Naive thymus-derived CD8-positive, alpha-beta T cell (primary cell): ENCODE measurements at places on chromosomes 1 and 21. TPM values are rescaled to one million over a fixed set of nuclear protein-coding genes. Genes with fewer than 3 reads are reported as not detected.

The ATP1A1 gene
- total RNA-seq: 261 TPM

The ZFYVE9 gene
- total RNA-seq: 12.8 TPM

The FCMR gene
- 747 TPM for total RNA-seq

The AIRE gene
- not detected for total RNA-seq

The KRTAP21-2 gene
- total RNA-seq: not detected

The BRWD1 gene
- 116 TPM for total RNA-seq

The GPR3 gene
- total RNA-seq: not detected

DNA sequence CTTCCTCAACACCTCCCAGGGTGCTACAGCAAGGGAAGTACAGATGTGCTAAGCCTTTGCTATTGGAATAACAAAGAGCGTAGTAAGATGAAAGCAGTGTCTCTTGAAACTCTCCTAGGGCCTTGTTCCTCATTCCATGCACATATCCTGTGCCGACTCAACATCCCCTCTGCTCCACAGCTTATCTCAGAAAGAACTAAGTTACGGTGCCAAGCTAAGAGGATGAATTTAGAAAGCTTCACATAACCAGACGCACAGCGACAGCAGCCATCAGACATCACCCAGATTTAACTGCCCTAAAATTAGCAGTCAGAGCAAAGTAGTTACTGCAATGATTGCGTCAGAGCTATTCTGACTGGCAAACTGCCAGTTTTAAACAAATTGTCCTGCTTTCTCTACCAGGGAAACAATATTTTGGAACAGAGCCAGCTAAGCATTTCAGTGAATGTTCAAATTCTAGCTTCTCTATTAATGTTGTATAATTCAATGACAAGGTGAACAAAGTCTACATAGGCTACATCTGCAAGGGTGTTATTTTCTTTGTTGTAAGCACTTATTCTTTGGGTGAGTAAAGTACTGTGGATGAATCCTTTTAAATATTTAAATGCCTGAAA, 9.5 kb downstream of the SIPA1L2 start:
- DNase-seq: no peak
- no peaks in the 10 kb centered on the region for H3K36me3 ChIP-seq
- no peak overlapping the region for H3K27ac ChIP-seq

DNA sequence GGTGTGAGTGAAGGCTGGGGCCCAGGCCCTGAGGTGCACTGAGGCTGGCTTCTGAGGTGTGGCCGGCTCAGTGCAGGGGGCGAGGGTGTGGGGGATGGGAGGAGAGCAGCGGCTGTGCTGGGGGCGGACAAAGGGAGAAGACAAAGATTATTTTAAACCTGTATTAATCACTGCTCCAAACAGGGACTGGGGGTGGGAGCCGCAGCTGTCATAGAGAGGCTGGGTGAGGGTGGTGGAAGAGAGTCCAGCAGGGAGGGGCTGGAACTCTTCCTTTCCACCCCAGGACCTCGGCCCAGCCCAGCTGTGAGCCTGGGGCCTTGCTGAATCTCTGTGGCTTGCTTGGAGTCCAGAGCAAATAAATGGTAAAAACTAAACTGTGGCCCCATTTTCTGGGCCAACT, 106.9 kb downstream of the KCND3 start:
- H3K36me3 ChIP-seq: no peaks in the 10 kb centered on the region
- H3K4me3 ChIP-seq: no peak overlapping the region
- peaks cover 40% of the 10 kb centered on the region for H3K27me3 ChIP-seq
- DNase-seq: no peak

DNA sequence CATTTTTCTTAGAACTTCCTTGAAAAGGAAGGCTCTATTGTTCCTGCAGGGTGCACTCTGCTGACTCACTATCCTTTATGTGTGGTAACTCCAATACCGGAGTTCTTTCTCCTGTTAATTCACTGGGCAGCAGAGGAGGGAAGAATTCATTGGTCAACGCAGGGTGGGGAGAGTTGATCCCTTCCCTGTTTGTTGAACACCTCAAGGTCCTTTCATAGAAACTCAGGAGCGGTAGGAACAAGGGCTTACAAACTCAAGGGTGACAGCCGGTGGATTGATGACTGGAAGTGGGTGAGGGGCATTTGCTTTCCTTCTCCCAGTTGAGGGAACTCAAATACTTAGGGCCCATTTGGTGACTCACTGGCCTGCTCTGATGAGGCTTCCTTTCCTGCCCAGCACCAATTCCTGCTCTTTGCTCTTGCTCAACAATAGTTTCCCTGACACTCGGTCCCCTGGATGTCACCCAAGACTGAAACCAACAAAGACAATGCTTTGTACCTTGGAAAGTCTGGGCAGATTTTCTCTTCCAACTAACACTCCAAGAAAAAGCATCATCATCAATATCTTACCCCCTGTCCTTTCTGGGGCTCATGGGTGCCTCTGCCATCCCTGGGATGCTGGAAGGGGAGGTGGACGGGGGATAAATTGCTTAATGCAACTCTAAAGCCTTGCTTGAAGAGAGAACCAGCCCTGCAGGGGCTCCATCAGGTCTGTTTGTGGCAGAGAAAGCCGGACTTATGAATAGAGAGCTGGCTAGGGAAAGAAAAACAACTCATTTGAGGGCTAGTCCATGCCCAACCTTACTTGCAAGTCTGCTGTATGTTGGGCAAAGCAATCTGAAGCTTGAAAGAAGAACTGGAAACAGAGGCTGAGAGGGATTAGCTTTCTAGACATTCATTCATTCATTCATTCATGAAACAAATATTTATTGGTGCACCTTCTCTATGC, 9.3 kb downstream of the SLC26A9 start:
- H3K4me1 ChIP-seq: no peaks in the 10 kb centered on the region
- no peak overlapping the region for H3K4me3 ChIP-seq
- no peaks in the 10 kb centered on the region for H3K36me3 ChIP-seq

DNA sequence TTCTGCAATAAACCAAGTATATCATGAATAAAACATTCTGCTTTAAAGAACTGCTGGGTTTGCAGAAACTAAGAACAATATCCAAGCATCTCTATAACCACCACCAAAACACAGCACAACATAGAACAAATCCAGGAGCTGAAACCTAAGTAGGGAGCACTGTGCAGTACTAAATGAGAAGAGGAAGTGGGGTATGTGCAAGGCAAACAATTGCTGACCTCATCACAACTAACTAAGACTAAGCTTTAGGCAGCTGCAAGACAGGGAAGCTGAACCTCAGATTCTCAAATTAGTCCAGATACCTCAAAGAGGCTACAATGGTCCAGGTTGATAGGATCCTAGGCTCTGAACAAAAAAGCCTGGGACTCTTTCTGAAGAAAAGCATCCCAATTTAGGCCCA, 172.6 kb downstream of the SLC44A5 start:
- no peaks in the 10 kb centered on the region for H3K36me3 ChIP-seq
- no peaks in the 10 kb centered on the region for H3K4me1 ChIP-seq
- no peaks in the 10 kb centered on the region for H3K27me3 ChIP-seq
- no peak overlapping the region for H3K27ac ChIP-seq

- peaks cover 9% of the 10 kb centered on the region for H3K4me1 ChIP-seq
- peaks cover 8% of the 10 kb centered on the region for H3K27me3 ChIP-seq
- no peak overlapping the region for H3K4me3 ChIP-seq
- no peak for DNase-seq
- H3K27ac ChIP-seq: no peak overlapping the region
- no peaks in the 10 kb centered on the region for H3K36me3 ChIP-seq
Observed at GRCh38 chr1:115115521-115116161, 26.3 kb upstream of the TSPAN2 start.

DNA sequence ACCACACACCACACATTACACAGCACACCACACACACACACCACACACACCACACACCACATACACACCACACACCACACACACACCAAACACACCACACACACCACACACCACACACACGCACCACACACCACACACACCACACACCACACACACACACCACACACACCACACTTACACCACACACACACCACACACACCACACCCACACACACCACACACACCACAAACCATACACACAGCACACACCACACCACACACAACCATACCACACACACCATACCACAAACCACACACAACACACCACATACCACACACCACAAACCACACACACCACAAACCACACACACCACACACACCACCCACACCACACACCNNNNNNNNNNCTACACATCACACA, 40.9 kb upstream of the SIK1 start:
- DNase-seq: no peak
- H3K27me3 ChIP-seq: no peaks in the 10 kb centered on the region
- no peaks in the 10 kb centered on the region for H3K4me1 ChIP-seq
- H3K27ac ChIP-seq: peak overlapping the region; percentile 73
- no peak overlapping the region for H3K4me3 ChIP-seq

- H3K4me1 ChIP-seq: peaks cover 1% of the 10 kb centered on the region
- H3K27ac ChIP-seq: no peak overlapping the region
- peaks cover 11% of the 10 kb centered on the region for H3K36me3 ChIP-seq
- no peak for DNase-seq
Observed at GRCh38 chr1:198842686-198843085, 203.8 kb downstream of the PTPRC start.

DNA sequence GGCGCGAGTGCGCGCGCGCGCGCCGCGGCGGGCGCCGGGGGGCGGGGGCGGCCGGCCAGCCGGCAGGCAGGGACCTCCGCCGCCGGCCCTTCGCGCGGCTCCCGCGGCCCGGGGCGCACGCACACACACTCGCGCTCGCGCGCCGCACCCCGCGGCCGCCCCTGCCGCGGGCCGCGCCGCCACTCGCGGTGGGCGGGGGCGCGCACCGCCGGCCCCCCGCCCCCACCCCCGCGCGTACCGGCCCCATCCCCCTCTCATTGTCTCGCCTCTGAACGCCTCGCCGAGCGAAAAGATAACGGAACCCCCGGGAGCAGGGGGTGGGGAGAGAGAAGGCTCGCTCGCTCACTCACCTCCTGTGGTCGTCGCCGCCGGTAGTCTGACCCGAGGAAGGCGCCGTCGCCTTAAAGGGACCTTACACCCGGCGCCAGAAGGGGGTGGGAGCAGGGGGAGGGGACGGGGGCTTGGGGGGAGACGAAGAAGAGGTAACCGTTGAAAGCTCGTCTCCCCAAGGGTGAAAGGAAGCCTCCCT, 428 bp downstream of the POGZ start:
- DNase-seq: peak; percentile 46
- H3K36me3 ChIP-seq: no peaks in the 10 kb centered on the region
- H3K4me3 ChIP-seq: peak overlapping the region; percentile 90
- H3K4me1 ChIP-seq: peaks cover 37% of the 10 kb centered on the region

DNA sequence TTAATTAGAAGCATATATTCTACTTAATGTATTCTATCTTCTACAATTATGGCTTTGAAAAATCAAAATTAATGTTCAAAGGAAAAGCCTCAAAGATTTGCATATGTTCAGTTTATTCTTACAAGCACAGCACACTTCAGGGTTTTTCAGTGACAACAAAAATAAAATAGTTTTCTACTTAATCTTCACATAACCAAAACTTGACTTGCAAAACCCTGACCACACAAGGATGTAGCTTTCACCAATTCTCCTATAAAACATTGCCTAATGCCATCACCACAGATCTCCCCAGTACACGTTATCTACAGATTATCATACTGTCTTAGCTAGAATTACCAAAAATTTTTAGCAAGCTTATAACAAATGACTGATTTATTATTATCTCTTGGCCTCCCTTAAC, 23.3 kb downstream of the LPAR3 start:
- H3K36me3 ChIP-seq: peaks cover 4% of the 10 kb centered on the region
- no peak for DNase-seq
- H3K4me1 ChIP-seq: peaks cover 3% of the 10 kb centered on the region

- H3K36me3 ChIP-seq: no peaks in the 10 kb centered on the region
- no peaks in the 10 kb centered on the region for H3K4me1 ChIP-seq
- no peak overlapping the region for H3K27ac ChIP-seq
- no peaks in the 10 kb centered on the region for H3K27me3 ChIP-seq
- H3K4me3 ChIP-seq: no peak overlapping the region
- no peak for DNase-seq
Observed at GRCh38 chr1:116962987-116963639, 38.4 kb upstream of the CD101 start.

DNA sequence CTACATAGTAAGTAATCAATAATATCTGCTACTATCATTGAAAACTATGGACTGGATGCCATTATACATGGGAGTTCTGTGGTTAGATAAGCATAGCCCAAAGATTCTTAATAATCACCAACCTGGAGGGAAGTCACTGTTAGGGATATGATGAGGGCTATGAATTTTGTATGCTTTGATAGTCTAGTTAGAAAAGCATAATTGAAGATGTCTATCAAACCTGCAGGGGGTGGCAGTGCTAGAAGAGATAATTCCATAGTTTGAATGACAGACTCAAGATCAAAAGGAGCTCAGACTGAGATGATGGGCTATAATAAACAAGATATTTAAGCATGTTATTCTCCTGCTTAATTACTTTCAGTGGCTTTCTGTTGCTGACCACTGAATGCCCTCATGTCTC, 15.4 kb upstream of the COA6 start:
- peak overlapping the region; percentile 66 for H3K27ac ChIP-seq
- no peak for DNase-seq
- H3K36me3 ChIP-seq: no peaks in the 10 kb centered on the region
- H3K4me1 ChIP-seq: peaks cover 15% of the 10 kb centered on the region
- no peaks in the 10 kb centered on the region for H3K27me3 ChIP-seq

GRCh38 chr1:88191917-88192316, 492.2 kb upstream of the PKN2 start:
- H3K36me3 ChIP-seq: no peaks in the 10 kb centered on the region
- H3K27ac ChIP-seq: no peak overlapping the region
- DNase-seq: no peak
- peaks cover 21% of the 10 kb centered on the region for H3K27me3 ChIP-seq
- no peak overlapping the region for H3K4me3 ChIP-seq

DNA sequence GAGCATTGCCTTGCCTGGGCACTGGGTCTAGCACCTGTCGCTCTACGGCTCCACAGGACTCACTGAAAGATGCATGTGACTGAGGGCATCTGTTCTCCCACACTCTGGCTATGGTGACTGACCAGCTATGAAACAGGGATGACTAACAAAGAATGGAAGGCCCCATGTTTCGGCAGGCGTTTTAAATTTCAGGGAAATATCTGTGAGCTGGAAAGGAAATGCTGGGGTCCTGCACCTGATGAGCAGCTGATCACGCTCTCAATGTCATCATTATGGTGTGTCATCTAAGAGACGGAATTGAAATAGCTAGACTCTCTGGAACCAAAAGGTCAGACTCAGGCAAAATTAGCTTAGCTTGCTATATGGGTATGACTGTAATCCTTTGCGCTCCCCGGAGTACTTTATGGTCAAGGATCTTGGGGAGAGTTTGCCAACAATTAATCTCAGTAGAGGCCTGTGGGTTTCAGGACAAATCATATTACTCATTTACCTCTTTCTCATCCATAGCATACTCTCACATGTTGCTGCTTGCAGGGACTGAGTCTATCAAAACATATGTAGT, 24.5 kb upstream of the PALMD start:
- peaks cover 3% of the 10 kb centered on the region for H3K27me3 ChIP-seq
- H3K27ac ChIP-seq: no peak overlapping the region
- no peaks in the 10 kb centered on the region for H3K4me1 ChIP-seq
- no peaks in the 10 kb centered on the region for H3K36me3 ChIP-seq
- DNase-seq: no peak
